ENCODE measurements at places on chromosomes 4 and X. TPM values are rescaled to one million over a fixed set of nuclear protein-coding genes. Genes with fewer than 3 reads are reported as not detected.

- DNase-seq, result peak; percentile 72
These were observed 685 bp downstream of the RAB9B start for GRCh38 chrX:103831342-103831802.

DNA sequence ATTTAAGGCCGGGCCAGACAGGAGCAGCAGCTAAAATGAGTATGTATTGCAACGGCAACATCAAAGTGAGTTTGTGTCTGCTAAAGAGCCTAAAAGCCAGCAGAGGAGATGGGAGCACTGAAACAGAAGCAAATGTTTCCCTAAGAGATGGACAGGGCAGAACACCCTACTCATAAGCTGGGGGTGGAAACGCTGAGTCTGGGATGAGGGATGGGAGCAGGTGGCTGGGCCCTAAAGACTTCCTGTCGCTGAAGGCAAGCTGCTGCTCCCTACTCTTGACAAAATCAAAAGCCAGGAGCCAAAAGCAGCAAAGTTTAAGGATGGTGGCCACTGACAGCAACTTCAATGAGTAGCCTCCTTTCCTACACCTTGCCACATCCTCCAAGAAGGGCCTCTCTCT lies 40.6 kb upstream of the NAP1L5 start:
- DNase-seq, result no peak

DNA sequence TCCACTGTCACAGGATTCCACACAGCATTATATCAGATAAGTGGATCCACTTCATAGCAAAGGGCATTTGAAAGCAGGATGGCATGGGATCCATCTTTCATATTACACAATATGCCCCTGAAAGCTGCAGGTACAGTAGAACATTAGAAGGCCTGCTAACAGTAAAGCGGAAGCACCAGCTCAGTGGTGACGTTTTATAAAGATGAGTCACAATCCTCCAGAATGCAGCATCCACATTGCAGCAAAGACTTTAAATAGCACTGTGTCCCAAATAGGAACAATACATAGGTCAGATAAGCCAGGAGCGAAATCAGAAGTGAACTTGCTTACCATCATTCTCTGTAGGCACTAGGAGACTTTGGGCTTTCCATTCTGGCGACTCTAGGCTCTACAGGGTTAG lies 609.5 kb upstream of the FAT1 start:
- no peak for DNase-seq

GRCh38 chr4:173264245-173264644 lies 69.9 kb downstream of the HMGB2 start:
- DNase-seq, result no peak

DNA sequence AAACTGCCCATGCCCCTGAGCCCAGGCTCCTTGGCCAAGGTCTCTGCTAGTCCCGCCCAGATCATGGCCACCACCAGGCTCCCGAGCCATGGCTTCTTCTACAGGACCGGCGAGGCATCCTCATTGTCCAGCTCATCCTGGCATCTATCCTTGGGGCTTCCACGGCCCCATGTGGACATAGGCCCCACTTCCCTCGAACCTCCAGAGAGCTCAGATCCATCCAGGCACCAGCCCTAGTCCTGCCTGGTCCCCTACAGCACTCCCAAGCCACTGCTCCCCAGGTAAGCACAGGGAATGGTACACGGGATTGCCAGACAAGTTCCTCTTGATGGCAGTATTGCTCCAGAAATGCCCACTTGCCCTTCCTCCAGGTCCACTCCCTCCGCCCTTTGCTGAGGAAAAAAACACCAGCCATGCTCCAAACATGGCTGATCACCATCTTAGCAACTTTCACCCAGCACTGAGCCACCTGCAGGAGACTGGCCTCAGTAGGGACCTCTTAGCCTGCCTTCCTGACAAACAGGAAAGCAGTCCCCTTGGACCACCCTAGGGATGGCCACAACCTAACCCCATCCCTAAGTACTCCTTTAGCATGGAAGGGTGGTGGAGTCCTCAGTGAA lies 272.1 kb upstream of the AGTR2 start:
- DNase-seq, result peak; percentile 92

DNA sequence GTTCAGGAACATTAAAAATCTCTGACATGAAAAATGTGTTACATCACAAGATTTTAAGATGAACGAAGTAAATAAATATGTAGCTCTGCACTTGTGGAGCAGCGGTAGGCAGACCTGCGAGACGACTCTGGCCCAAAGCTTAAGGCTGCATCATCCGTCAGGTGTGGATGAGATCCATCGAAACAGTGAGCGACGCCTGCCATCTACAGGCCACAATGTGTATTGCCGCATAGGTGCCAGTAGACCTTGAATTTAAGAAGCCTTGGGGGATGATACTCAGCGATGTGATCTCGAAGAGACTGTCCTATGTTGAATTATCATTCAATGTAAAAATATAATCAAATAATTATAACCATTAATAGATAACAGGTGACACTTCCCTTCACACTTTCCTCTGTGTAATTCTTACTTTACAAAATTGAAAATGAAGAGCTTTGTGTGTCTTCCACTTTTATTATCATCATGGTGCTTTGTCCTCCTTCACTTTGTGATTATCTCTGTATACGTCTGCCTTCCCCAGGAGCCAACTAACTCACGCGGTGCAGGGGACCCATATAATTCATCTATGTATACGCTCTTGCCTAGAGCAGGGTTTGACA lies 851.0 kb downstream of the RAB28 start:
- peak; percentile 90 for DNase-seq

DNA sequence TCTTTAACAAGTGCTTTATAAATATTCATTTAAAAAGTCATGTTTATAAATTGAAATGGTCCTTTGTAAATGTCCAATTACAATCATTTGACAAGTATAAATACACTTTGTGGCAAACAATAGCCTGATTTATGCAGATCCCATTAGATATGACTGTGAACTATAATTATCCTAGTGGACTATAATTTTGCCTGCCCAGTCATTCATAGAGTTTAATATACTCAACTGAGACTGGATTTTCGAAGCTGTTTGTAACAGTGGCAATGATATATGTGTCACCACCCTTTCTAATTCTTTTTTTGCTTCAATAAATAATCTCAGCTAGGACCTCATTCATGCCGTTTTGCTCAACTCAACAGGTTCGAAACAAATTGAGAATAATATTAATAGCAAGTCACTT lies 732.0 kb downstream of the PCDH18 start:
- DNase-seq, result no peak

- no peak for DNase-seq
These were observed 407.3 kb downstream of the PCDH18 start for GRCh38 chr4:137125011-137125410.

GRCh38 chr4:122784261-122784660 lies 42.4 kb upstream of the FGF2 start:
- no peak for DNase-seq

DNA sequence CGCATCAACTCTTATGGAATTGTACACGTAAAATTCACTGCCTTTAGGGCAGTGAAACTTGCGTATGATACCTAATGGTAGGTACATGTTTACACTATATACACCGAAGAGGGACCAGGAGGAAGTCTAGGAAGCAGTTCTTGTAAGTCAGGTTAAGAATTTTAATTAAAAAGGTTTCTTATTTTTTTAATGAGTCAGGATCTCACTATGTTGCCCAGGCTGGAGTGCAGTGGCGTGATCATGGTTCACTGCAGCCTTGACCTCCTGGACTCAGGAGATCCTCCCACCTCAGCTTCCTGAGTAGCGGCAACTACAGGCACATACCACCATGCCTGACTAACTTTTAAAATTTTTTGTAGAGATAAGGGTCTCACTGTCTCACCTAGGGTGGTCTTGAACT lies 6.6 kb downstream of the NUDT9 start:
- no peak for DNase-seq

DNA sequence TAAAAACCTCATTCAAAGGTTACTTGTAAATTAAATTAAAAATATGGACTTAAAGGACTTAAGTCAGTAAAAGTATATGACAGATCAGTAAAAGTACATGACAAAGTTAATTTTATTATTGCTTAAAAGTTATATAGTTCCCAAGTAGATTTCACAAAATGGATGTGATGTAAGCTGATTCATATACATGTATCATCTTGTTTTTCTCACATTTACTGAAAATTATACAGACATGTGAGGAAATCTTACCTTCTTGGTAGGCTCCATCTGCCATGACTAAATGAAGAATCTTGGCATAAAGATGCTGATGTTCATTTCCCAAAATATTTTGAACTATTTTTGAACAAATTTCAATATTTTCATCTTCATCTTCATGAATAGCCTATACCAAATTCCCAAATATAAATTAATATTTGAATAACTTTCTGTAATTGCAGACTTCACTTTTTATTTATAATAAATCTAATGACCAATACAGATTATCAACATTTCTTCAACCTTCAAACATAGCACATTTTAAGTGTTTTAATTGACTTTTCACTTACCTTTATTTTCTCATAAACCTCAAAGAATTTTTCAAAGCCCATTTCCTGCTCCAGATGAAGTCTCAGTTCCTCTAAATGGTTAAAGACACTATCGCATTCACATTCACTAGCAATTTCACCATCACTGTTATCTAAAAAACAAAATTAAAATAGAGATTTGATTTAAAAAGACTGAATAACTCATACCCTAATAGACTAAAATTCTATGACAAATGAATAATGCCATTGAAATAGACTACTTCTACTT lies 129.4 kb upstream of the SH3RF1 start:
- DNase-seq, result no peak

DNA sequence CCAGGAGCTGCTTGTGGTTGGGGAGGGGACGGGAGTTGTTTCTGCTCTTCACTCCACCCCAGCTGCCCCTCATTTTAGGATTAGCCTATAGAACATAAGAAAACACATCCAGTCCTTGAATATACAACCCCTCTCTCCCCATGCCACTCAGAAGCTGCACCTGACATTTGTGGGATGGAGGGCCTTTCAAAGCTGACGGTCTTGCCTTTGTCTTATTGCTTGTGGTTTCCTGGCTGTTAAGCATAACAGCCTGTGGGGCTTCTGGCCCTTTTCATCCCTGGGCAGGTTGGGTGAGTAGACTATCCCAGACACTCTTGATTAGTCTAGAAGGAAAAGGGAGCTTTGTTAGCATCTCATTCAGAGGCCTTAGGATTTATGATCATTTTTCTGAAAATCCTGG lies 407.6 kb upstream of the BOD1L1 start:
- DNase-seq, result no peak

DNA sequence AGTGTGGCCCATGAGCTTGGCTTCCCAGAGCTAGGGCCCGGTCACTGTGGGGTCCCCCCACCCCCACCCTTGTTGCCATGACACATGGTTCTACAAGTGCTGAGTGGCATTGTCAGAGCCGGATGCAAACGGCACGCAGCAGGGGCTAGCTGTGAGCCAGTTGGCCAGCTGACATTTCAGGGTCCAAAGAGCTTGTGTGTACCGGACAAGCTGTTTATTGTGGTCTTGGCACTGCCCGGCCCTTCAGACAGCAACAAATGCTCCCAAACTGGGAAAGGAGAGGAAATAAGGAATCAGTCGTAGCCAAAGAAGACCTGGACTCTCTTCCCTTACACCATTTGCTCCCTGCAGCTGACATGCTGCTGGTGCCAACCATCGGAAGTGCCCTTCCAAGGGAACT lies 36.8 kb downstream of the TSC22D3 start:
- no peak for DNase-seq

- no peak for DNase-seq
These were observed 66.9 kb downstream of the SYNPO2 start for GRCh38 chr4:118955515-118955914.

GRCh38 chr4:95263960-95264359 lies 284.8 kb downstream of the UNC5C start:
- DNase-seq, result no peak

DNA sequence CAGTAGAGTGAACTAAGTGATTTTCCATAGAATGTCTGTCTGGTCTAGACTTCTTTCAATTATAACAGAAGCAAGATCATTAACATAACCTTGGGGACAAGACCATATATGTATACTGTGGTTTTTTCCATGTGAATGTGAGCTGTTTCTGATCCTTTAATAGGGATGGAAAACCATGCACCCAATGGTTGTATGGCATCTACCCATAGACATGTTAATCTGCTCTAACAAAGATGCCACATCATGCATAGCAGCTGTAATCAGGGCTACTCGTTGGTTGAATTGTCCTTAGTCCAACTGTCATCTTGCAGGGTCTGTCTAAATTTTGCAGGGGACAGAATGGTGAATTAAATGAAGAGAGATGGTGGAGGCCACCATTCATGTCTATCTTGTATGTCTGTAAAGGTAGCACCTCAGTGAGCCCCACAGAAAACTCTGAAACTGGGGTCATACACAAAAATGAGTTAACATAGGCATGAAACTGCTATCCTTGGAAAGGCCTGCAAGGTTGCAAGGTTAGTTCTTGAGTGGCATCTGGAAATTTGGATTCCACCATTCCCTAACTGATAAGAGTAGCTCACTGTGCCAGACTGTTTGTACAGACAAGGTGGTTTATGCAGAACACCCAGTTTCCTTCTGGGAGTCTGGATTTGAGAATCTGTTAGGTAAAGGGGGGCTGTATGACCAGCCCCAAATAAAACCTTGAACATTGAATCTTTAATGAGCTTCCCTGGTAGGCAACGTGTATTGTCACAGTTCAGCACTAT lies 16.5 kb downstream of the THAP6 start:
- no peak for DNase-seq

DNA sequence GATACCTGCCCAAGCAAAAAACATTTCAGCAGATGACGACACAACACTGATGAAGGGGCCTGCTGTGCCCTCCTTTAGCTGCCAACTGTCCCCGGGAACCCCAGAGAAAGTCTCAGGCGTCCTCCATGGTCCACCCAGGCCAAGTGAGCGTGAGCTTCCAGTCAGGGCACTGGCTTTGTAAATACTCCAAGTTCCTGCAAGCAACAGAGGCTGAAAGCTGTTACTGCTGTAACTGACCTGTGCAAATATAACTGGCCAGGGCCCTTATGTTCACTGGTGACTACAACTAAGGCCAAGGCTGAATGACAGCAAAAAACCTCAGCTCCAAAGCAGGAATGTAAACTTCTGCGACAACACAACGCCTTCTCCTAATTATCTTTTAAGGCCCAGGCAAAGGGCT lies 8.2 kb downstream of the WDR1 start:
- DNase-seq, result no peak

DNA sequence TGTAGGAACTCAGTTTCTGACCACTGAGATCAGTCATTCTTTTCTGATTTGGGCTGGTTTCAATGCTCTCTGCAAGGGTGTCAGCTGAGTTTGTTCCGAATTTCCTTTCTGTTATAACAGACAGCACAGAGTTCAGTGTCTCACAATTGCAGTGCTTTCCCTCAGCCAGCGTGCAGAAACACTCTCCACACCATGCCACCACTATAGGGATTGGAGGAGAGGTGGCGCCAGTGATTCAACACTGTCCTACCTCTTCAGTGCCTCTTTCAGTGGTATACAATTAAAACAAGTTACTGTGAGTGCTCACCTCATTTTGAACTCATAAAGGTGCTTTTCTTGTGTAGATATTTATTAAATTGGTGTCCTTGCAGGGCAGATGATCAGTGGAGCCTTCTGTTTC lies 413.2 kb upstream of the CXorf51B start:
- DNase-seq, result no peak

OPN1MW2 gene
- total RNA-seq, result not detected

SSX2B gene
- total RNA-seq, result not detected

ATG4A gene
- 12.7 TPM for total RNA-seq

XAGE2 gene
- total RNA-seq, result not detected

WAS gene
- 4.1 TPM for total RNA-seq

CFP gene
- not detected for total RNA-seq
